Activated naive CD4-positive, alpha-beta T cell (primary cell): ENCODE measurements at places on chromosomes 1 and 21.

DNA sequence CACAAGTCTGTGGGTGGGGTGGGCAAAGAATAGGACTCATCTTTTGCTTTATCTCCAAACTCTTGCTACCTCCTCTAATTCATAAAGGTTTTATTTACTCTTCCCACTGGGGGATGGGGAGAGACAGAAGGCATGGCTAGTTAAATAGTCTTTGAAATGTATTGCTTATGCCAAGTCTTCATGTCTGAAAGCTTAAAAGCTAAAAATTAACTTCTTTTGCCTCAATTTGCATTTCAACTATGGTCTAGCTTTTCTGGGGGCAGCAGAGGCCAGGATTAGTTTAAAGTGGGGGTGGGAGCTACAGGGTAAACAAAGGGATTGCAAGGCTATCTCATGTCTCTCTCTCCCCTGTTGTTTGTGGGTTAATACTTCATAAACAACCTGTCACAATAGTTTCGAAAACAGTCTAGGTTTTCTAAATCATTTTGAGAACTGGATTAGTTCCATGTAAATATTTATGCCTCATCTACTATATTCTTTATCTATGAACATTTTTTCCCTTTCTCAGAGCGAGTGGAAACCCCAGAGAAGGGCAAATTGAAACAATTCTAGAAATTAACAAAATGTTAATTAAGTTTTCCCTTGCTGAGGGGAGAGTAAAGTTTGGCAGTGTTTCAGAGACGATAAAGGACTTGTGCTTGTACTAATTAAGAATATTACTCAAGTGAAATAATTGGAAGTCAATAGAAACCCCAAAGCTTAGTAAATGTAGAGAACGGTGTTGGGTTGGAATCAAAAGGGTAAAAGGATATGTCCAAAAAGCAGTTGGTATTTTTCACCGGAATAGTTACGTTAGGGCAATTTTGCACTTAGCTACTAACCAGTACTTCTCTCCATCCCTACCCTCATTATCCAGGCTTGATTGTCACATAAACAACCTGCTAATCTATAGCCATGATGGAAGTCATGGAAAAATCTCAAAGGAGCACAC, 182.2 kb downstream of the GIPC2 start:
- no peak for DNase-seq

DNA sequence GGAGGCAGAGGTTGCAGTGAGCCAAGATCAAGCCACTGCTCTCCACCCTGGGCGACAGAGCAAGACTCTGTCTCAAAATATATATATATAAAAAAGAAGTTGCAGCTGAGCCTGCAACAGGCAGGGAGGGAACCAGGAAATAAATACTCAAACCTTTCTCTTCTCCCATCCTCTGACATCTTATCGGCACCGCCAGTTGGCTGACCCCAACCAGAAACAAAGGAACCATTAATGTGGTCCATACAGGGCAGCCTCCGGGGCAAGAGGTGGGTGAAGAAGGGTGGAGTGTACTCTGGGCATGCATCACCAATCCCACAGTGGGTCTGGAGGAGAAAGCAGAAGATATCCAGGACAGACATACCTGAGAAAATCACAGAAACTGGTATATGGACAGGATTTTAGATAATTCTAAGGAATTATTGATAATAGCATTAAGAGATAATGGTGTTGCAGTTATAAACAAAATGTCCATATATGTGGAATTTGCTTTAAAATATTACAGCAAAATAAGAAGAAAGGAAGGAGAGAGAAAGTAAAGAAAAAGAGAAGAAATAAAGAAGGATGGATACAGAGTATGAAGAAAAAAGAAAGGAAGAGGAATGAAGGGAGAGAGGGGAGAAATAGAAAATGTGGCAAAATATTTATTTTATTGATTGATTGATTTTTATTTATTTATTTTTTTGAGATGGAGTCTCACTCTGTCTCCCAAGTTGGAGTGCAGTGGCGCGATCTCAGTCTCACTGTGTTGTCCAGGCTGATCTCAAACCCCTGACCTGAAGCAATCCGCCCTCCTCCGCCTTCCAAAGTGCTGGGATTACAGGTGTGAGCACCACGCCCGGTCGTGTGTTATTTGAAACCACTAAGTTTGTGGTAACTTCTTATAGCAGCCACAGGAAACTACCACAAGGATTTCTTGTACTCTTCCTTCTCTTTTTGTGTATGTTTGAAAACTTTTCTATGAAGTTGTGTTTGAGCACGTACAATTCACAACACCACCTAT, 4.1 kb upstream of the PTAFR start:
- DNase-seq: no peak

- no peak for DNase-seq
Measured at GRCh38 chr1:234875953-234876855, 252.4 kb downstream of the TOMM20 start.

DNA sequence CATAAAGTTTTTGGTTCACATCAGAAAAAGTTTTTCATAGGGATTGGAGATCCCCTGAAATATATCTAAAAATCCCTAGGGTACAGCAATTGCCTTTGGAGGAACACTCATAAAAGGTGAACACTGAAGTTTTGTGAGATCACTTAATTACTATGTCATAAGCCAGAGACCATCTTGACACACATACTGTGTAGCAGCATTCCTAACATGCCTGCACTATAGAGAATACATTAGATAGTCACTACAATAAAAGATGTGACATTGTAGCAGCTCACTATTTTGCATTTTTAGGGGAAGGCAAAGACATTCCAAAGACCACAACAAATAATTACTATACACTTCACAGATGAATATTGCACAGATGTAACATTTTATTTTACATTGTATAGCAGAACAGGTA, 779.9 kb downstream of the KCNT2 start:
- no peak for DNase-seq

DNA sequence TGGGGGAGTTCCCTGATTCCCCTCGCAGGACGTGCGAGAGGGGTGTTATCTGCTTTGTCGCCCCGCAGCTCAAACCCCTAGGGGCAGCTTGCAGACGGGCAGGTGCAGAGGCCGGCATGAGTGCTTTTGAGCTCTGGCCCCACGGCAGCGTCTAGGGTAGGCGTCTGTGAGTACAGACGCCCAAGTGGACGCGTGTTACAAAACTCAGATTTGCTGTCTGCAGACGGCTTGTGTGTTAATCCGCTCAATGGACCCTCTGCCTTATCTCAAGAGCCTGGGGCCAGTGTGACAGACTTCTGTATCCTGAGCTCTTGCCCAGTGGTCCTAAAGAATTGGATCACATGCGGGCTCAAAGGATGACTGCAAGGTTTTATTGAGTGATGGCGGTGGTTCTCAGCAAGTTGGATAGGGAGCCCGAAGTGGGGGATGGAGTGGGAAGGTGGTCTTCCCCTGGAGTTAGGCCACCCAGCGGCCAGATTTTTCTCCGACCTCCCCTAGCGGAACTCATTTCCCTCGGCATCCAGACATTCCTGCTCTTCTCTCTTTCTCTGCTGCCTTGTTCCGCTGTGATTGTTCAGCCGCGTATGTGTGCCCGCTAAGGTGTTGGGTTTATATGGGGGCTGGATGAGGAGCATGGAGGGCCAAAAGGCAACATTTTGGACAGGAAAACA, 9.4 kb downstream of the CFHR4 start:
- no peak for DNase-seq

DNA sequence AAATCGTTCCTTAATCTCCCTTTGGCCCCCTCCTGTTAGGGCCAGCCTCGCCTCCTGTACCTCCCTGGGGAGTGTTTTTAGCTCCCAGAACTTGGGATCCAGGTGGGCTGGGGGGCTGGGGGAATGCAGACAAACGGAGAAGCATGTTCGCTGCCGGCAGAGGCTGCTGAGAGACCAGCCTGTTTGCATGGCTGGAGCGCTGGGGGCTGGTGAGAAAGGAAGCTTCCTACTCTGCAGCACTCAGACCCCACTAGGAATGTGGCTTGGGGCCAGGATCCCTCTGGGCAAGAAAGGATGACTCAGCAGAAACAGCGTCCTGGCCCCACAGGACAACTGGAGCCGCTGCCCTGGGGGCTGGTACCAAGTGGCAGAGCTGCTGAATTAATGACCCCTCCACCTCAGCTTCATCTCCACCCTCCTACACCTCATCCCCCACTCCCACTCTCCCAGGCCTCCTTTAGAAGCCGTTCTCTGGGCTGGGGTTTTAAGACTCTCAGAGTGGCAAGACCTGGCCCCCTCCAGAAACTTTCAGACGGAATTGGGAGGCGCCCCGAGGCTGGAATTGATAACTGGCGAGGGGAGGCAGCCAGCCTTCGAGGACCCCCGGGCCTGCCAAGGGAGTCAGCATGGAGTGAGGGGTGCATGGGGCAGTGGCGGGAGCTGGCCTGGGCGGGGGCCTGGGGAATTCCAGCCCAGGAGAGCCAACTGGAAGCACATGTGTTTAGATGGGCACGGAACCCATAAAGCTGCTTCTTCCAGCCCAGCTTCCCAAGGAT, 28.5 kb upstream of the EPS8L3 start:
- DNase-seq: no peak

DNA sequence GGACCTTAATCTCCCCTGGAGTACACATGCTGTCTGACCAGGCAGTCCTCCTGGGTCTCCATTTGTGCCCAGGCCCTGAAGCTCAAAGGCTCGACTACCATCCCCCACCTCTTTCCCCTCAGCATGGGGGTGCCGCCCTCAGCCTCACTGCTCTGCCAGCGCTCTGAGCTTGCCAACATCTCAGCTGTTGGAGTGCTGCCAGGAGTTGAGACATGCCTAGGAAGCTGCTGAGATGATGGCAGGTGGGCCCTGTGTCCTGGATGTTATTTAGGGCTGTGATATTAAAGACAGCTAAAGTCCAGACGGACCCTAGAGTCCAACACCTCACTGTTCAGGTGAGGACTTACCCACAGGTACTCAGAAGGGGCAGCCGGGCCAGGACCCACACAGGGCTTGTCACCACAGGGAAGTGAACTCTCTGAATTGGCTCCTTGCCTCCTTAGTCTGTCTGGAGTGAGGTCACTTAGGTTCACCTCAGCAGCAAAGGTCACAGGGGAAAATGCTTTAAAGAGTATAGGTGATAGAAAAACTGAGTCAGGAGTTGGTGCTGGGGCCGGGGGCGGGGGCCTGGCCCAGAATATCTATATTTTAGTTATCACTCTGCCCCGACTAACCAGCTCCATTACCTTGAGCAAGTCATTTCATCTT, 19.7 kb upstream of the KCNC4 start:
- no peak for DNase-seq

DNA sequence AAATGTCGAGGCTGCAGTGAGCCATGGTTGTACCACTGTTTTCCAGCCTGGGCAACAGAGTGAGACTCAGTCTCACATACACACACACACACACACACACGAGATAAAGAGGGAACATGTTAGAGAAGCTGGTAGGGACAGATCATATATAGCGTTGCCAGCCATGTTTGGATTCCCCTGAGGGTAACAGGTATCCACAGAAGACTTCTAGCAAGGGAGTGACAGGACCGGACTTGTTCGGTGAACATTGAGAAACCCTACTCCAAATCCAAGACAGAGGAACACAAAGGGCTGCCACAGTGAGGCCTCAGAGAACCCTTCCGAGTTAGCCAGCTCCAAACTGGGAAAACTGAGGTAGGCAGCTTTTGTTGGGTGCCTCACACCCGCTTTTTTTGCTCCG, 3.7 kb upstream of the SARS1 start:
- no peak for DNase-seq

GRCh38 chr1:150221552-150221951, 14.4 kb downstream of the ANP32E start:
- no peak for DNase-seq

- no peak for DNase-seq
Measured at GRCh38 chr1:201142011-201142848, 12.0 kb downstream of the TMEM9 start.

- DNase-seq: no peak
Measured at GRCh38 chr1:161019751-161020495, 1.0 kb downstream of the F11R start.

GRCh38 chr1:54571326-54571725, 23.3 kb downstream of the ACOT11 start:
- DNase-seq: no peak

DNA sequence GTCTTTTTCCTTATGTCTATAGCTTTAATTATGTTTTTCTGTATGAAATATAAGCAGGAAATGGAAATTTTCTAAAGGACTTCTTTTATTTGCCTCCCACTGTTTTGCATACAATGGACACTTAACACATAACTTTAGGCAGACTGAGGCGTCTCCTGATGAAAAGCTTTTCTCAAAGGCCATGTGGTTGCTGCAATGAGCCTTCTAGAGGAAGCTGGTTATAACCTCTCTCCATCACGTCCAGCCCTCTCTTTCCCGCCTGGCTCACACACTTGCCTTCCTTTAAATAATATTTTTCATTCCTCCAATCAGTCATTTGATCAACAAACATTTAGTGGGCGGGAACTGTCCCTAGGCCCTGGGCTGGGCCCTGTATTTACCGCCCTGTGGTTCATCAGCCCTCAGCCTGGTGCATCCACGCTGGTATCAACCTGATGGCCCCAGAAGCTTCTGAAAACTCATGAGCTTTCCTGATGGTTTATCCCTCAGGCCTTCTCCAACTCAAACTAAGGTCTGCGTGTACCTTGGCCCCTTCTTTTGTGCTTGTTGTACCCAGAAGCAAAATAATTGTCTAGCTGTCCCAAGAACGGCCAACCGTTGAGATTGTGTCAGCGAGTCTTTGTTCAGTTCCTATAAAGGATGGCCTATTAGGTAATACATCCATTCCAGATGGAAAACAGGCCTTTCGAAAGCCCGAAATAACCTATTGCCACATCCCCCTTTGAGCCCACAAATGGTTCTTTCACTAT, 75.3 kb upstream of the LYST start:
- DNase-seq: no peak

DNA sequence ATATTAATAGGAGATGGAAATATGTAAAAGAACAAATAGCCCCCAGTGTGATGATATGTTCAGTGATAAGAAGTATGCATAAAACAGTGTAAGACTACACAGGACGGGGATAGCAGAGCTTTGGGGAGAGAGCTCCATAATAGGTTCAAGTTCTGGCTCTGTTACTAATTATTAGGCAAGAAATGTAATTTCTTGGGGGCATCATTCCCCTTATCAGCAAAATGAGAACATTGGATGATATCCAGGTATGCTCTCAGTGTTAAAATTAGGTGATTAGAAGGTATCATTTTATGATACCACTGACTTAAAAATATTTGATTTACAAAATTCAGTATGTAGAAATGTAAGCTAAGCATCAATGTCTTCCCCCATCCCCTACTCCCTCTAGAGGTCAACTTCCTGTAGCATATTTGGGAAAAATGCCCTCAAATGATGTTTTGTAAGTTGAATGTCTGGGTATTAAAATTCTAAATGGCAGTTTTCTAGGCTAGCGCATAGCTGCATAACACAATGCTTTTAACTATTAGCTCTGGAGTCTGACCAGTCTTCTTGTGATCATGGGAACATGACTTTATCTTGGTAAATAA, 585.7 kb upstream of the CAMK1G start:
- DNase-seq: no peak

GRCh38 chr1:44238660-44239059, 25.4 kb downstream of the DMAP1 start:
- no peak for DNase-seq

DNA sequence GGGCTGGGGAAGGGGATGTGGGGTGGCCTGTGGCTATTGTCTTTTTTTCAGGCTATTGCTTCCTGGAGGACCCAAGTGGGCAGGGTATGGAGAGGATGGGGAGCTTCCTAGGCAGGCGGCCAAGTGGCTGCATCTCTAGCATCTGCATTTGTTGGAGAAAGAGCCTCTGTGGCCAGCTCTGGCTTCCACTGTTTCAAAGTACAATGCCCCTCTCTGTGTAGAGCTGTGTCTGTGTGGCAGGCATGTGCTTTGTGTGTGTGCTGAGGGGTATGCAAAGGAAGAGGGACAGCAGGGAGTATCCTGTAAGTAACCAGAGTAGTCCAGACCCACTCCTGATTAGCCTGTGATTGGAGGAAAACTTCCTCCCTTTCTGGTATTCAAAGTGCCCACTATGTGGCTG, 40.6 kb downstream of the KCNA2 start:
- DNase-seq: no peak
